ENCODE measurements at places on chromosomes 5 and 9. TPM values are rescaled to one million over a fixed set of nuclear protein-coding genes. Genes with fewer than 3 reads are reported as not detected.

DNA sequence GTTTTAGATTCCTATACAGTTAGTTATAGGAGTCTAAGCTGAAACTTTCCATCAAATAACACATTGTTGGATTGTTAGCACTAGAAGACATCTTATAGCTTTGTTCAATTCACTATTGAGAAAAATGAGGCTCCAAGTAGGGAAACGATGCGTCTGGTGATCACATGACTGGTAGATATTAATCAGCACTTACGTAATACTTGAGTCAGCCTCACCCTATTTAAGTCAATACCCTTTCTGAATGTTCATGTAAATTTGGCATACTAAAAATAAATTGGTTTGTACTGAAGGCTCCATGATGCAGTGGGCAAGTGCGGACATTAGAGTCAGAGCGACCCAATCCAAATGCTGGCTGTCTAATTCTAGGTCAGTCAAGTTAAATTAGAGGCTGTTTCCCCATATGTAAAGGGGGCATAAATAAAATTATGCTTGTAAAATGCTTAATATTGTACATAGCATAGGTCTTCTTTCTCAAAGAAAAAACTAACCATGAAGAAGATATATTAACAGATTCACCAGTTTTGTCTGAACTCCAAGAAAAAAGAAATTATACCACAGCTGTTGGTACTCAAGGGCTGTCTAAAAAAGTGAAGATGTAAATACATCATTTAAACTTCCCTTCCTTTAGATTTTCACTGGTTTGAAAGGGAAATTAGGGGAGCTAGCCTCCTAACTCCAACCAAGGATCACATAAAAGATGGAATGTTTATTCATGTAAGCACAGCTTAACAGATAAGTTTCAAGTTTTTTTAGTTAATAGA is 406.6 kb upstream of the TLE4 start:
- no peak for DNase-seq

LCN9 gene
- not detected for polyA plus RNA-seq

MAP3K1 gene
- polyA plus RNA-seq, result 13.9 TPM

DNA sequence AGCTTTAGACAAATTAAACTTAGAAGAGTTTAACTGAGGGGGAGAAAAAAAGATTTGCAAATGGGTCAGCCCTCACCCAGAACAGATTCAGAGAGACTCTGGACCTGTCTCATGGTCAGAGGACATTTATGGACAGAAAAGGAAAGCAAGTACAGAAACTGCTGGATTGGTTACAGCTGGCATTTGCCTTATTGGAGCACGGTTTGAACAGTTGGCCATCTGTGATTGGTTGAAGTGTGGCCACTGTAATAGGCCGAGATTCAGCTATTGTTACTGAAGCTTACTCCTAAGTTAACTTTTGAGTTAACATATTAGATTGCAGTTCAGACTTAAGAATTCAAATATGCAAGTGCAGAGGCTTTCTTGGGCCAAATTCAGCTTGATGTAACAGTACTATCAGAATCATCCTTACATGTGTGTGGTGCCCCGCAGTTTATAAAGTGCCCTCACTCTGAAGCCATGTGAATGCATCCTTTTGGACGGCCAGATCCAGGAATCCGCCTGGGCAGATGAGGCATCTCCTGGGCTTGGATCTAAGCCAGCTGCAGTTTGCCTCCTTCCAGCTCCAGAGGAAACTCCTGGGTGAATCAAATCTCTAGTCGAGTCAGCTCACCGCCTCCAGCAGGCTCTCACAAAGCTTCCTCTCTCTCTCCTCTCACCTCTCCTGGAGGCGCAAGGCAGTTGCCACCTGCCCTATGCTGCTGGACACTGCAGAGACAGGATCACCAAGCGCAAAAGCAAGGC is 165.2 kb downstream of the ADAMTS12 start:
- DNase-seq, result peak; percentile 77

DNA sequence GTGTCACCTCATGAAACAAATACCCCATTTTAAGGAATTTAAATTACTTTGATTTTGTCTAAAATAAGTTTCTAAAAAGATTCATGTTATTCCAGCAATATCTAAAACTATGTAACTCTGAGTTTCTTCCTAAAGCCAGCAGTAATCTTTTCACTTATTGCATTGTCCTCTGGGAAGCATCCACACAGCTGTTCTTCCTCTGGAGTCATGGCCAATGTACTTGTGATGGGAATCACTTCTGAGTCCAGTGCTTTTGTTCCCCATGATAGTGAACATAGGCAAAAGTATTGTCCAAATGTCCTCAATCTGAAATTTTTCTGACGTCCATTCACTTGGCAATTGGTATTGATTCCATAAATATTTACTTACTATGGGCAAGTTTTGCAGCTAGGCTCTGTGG is 125.0 kb downstream of the STARD4 start:
- DNase-seq, result peak; percentile 26

- DNase-seq, result no peak
These were observed 84.8 kb upstream of the ITGA1 start for GRCh38 chr5:52702877-52703276.

GRCh38 chr9:31323726-31324444 is 1060.6 kb upstream of the ACO1 start:
- DNase-seq, result no peak

SLC45A2 gene
- polyA plus RNA-seq, result 0.65 TPM

HMCN2 gene
- 7.5 TPM for polyA plus RNA-seq

- no peak for DNase-seq
These were observed 412 bp downstream of the RIOK2 start for GRCh38 chr5:97182571-97183099.

DNA sequence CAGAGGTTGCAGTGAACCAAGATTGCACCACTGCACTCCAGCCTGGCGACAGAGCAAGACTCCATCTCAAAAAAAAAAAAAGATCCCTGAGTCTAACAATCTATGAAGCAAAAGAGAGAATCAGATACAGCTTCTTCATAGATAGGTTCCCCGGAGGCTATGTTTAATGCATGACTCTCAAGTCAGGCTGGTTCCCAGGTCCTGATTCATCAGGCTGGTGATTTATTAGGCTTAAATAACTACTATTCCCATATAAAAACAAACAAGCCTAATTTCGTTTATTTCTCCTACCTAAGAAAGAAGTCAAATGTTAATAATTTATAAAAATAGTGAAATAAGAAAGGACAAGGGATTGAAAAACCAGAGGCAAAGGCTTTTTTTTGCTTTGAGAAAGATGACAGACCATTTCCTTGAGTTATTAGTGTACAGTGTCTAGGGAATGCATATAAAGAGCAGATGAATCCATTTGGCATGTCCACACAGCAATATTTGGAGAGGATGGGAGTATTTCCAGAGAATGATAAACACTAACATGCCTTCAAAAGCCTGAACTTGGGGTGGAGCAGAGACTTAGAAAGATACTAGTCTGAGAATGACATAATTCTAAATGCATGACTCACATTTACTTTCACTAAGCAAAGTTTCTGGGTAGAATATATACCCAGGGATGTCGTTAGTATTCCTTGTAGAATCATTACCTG is 115.3 kb downstream of the NREP start:
- DNase-seq, result no peak

GRCh38 chr5:81601919-81602318 is 149.0 kb downstream of the SSBP2 start:
- no peak for DNase-seq

PROB1 gene
- 55.2 TPM for polyA plus RNA-seq

GRCh38 chr5:136276946-136277345 is 84.0 kb upstream of the SMIM32 start:
- DNase-seq, result no peak

PDE4D gene
- 40.8 TPM for polyA plus RNA-seq

GRCh38 chr5:122256388-122256787 is 55.6 kb upstream of the SNCAIP start:
- no peak for DNase-seq

GABRA6 gene
- not detected for polyA plus RNA-seq

GRCh38 chr5:177545487-177546257 is 8.7 kb downstream of the FAM193B start:
- peak; percentile 42 for DNase-seq

TICAM2 gene
- polyA plus RNA-seq, result 5.0 TPM

GRCh38 chr9:68844631-68845612 is 139.9 kb downstream of the PIP5K1B start:
- DNase-seq, result no peak

ITK gene
- 0.31 TPM for polyA plus RNA-seq

UBE2QL1 gene
- 2.3 TPM for polyA plus RNA-seq

DNA sequence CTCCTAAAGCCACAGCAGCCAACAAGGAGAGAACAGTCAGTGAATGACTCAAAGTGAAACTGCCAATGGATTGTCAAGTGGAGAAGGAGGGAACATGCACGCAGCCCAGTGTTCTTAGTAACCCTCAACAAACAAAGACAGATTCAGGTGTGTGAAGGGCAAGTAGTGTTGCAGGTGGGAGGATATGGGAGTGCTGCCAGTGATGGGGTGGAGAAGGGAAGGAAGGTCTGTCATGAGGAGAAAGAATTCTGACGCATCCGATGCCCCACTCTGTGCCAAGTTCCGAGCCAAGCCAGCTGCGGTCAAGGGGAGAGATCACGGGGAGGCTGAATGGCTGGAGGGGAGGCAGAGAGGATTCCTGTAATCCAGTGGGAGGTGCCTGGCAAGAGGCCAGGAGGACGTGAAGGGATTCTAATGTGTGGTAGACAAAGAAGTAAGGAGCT is 56.5 kb downstream of the CAST start:
- no peak for DNase-seq

ANXA2R gene
- 1.5 TPM for polyA plus RNA-seq

- peak; percentile 79 for DNase-seq
These were observed 1.3 kb upstream of the TRMO start for GRCh38 chr9:97923529-97924108.

GRCh38 chr5:149130121-149130914 is 11.0 kb upstream of the ABLIM3 start:
- DNase-seq, result no peak

Measured in hindlimb muscle (tissue), 1 donor.